Stimulated activated CD4-positive, alpha-beta T cell treated with anti-CD3 and anti-CD28 coated beads, Interleukin-1b, Interleukin-23, amount 100 ng/mL, for 24 hours (primary cell): ENCODE measurements at places on chromosomes 2 and 18.

DNA sequence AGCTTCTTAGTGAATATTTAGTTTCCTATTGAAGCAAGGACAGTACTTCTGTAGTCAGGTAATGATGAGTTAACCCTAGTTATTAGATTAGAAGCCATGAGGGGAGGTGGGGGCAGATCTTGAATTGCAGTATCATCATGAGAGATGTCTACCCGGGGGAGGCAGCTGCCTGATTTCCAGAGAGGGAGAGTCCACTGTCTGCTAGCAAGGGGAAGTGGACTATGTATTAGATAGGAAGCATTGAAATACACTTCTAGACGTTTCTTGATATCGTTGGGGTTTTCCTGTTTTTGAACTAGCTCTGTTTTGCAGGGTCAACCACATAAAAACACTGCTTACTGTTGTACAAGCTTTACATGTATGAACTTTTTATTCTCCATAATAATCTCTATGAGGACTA, 38.8 kb downstream of the APLF start:
- no peak for DNase-seq

DNA sequence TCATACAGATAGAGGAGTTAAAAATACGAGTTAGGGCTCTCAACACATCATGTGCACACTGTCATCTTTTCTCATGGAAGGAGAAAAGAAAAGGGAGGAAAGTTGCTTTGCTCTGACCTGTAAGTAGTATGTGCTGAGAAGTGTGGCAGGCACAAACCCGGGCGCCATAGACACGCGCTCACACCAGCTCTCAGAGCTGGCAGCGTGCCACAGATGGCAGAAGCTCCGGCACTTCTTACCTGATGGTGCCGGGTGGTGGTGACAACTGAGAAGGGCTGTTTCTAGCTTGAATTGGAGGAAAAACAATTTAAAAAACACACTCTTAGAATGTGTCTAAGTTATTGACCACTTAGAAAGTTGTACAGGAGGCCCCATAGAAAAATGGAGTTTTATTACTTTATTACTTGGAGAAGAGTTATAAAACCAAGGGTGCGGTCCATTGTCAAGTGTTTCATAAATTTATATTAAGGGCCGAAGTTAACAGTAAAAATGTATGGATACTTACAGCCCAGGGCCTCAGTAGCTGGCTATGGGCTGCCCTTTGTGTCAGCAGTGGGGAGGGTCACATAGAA, 92.2 kb downstream of the DPP4 start:
- no peak for DNase-seq

DNA sequence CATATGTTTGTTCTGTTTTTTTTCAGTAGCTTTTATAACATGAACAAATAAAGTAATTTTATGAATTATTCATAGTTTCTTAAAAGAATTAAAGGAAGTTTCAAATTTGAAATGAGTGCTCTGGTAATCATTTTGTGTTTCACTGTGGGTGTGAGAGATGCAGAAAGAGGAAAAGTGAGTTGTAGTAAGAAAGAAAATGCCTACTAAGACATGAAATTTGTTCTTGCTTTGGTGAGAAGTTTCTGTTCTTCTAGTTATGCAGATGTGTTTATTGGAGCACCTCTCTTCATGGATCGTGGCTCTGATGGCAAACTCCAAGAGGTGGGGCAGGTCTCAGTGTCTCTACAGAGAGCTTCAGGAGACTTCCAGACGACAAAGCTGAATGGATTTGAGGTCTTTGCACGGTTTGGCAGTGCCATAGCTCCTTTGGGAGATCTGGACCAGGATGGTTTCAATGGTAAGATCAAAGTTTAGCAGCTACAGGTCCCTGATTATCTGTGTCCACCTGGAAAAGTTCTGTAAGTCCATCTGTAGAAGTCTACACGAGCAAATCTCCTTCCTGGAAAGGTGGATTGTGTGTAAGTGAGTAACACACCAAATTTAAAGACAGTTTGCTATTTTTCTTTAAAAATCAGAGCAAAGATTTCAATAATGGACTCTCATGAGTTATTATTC, 51.4 kb downstream of the ITGAV start:
- no peak for DNase-seq

DNA sequence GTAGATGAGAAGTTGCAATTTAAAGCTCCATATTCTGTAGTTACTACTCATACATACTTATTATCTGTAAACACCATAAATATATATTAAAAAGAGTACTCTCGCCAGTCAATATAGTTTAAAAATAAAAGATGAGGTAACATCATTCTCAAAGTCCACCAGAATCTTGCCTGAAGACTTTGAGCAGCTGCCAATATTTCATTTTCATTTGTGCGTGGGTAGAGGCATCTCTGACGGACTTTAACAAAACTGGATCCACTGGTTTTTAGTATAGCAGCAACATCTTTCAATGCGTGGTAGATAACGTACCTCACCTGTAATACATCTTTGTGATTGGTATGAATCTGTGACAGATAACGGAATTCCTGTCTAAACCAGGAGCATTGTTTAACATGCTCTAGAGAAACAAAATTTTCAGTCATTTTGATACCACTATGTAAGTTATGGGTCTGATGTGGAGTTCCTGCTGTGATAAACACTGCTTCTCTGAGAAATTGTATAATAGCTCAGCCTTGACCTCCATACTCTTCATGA, 45.0 kb downstream of the WDR75 start:
- DNase-seq = no peak

GRCh38 chr18:6363216-6363615, 51.5 kb downstream of the L3MBTL4 start:
- no peak for DNase-seq

DNA sequence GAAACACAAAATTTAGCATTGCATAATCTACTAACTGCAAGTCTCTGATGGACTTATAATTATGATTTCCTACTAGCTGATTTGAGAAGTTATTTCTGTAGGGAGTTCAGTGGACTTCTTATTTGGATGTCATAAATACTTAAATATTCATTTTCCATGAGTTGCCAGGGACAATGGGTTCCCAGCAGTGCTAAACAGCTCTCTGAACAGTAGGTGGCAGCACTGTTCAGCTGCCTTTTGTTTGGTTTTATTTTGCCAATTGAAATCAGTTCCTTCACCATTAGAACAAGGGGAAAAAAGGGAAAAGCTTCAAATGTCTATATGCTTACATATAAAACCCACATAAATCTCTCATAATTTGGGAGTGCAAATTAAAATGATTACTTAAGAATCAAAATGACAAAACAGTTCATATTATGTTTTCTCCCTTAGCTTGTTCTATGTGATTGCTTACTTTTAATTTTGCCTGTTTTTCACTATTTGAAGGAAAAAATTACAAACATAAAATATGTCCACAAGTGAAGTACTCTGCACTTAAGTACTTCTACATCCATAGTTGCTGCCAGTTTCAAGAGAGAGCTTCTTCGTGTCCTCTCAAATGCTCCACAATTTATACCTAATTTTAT, 898.9 kb downstream of the CPS1 start:
- no peak for DNase-seq

DNA sequence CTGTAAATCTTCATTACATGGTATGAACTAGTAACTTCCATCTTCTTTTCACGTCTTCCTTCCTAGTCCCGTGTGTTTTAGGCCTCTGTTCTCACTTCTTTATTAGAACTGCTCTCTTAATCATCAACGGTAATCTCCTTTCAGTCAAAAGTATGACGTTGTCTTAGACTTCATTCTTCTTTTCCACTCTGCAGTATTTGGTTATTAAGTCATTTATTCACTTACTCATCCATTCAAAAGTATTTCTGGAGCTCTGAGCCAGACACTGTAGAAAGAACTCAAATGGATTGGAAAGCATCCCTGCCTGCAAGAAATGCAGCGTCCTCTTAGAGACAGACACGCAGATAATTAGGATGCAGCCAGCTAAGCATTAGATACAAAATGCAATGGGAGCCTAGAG, 494.6 kb upstream of the NRP2 start:
- DNase-seq = no peak

GRCh38 chr2:65630643-65631042, 198.2 kb upstream of the SPRED2 start:
- no peak for DNase-seq

GRCh38 chr2:98809878-98810587, 79.1 kb upstream of the MGAT4A start:
- no peak for DNase-seq

- DNase-seq = no peak
These were observed 70.9 kb upstream of the LGALSL start for GRCh38 chr2:64383016-64383591.

DNA sequence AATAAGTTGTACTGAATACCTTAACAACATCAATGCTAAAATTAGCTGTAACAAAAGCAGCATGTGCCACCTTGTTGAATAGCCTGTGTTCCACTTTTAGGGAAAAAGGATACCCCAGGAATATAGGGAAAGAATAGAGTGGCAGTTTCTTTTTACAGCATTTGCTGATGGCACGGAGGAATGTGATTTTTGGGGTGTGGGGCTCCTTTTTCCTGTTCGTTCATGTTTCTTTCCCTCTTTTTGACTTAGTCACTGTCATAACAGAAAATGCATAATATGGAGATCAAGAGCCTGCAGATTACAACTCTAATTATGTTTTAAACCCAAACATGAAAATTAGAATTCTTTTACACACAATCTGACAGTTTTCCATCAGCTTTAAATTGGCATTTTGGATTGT, 60.4 kb downstream of the MAP3K20 start:
- DNase-seq = no peak

GRCh38 chr18:24660956-24661355, 200.5 kb downstream of the HRH4 start:
- no peak for DNase-seq

GRCh38 chr2:190126798-190127197, 64.3 kb upstream of the MSTN start:
- no peak for DNase-seq

DNA sequence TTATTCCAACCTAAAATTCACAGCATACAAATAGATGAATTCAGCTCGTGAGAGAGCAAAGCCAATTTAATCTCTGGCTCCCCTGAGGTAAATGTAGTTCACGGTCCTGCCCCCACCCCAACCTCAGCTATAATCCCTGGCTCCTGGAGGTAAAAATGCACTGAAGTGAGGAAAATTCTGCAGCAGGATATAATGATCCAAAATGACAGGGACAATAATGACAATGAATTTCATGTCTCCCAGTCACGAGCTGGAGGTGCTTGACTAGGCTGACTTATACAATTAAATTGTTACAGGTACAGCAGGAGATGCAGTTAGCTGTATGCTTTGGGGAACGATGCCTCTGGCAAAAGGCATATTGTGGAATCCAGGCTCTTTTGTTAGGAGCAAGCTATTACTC, 82.0 kb downstream of the GPD2 start:
- no peak for DNase-seq

- DNase-seq = no peak
These were observed 1.8 kb upstream of the CTDP1 start for GRCh38 chr18:79677840-79678239.

DNA sequence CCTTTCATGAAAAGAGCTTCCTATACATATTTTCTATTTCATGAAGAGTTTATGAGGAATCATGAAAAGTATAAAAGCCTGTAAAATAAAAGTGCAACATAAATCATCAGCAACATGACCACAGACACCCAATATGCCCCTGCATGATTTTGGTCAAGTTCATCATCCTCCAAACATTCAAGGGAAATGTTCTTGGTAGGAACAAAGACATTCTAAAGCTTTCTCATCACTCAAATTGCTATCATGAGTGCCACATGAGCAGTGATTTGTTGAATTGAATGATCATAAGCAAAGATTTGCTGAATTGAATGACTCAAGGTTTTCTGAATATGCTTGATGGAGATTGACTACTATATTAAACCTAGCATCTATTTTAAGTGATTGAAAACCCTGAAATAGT, 172.2 kb downstream of the MBD2 start:
- no peak for DNase-seq

- no peak for DNase-seq
These were observed 235.6 kb upstream of the EPHA4 start for GRCh38 chr2:221807706-221808105.

GRCh38 chr2:69816923-69817542, 12.4 kb upstream of the GMCL1 start:
- DNase-seq = peak; percentile 25

DNA sequence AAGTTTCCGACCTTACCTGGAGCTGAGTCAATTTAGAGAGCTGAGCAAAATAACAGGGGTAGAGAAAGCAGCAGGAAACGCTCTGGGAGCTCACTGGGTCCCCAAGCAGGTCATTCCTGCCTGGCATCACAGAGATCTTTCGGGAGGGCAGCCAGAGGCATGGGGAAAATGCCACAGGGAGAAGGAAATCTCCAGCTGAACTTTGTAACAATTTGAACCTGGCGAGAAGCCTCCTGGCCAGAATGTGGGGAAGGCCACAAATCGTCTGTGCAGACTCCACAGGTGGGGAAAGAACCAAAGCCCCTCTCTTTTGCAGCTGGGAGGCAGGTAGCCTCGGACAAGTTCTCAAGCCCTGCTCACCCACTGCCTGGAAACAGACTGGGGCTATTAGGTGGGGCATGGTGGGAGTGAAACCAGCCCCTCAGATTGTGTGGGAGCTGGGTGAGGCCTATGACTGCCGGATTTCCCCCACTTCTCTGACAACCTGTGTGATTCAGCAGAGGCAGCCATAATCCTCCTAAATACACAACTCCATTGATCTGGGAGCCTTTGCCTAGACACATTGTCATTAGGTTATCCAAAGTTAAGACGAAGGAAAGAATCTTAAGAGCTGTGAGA, 53.9 kb downstream of the INO80D start:
- no peak for DNase-seq

DNA sequence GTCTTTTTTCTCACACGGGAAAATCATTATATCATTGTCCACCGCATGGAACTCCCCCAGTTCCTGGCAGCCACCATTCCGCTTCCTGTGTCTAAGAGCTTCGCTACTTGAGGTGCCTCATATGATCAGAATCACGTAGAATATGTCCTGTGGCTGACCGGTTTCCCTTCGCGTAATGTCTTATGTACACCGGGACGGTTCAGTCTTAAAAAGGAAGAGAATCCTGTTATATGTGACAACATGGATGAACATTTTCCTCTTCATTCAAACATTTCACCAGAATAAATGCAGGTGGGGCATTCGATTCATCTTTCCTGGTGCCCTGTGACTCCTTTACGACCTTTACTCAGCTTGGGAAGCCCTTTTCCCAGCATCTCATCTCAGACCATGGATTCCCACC, 131.7 kb upstream of the TWIST2 start:
- no peak for DNase-seq

DNA sequence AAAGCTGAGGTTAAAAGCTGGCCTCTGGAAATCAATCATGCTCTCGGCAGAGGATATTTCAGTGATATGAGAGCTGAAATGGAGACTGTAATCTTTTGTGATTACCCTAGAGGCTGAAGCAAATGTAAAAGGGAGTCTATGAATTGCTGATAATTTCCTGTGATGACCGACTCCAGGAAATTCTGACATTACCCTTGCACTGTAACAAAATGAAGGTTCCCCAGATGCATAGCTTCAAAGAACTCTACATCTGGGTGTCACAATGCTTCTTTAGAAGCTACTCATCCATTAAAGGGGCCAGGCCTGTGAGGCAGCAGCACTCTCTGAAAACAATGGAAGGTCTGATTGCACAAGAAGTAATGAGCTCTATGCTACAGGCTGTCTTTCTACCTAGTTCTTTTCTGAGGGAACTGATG, 268.2 kb upstream of the SESTD1 start:
- DNase-seq = no peak

- DNase-seq = no peak
These were observed 156.0 kb downstream of the TANC1 start for GRCh38 chr2:159124441-159124911.

- DNase-seq = no peak
These were observed 21.0 kb downstream of the ZSWIM2 start for GRCh38 chr2:186827862-186828492.
